ENCODE measurements at places on chromosomes 4 and X.

DNA sequence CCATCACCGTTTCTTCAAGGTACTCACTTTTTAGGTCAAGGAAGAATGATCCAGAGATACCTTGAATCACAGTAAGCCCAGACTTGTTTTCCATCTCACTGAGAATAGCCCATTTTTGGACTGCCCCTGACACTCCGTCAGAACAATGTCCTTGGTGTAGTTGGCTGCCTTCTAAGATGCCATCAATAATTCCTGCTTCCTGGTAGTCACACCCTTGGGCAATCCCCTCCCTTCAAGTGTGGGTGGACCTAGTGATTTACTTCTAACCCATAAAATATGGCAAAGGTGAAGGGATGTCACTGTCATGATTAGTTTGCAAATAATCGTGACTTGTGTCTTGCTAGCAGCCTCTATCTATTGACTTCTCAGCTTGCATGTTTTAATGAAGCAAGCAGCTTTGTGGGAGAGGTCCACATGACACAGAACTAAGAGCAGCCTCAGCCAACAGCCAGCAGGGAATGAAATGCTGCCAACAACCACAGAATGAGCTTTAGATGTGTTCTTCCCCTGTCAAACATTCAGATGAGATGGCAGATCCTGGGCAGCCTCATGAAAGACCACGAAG is 20.0 kb upstream of the KLHL34 start:
- DNase-seq, result peak; percentile 5

- peak; percentile 26 for DNase-seq
These were observed 277.1 kb upstream of the DIAPH2 start for GRCh38 chrX:96407501-96407900.

GRCh38 chr4:74486905-74487304 is 42.0 kb downstream of the AREG start:
- no peak for DNase-seq

- DNase-seq, result no peak
These were observed 72.3 kb upstream of the ADGRG2 start for GRCh38 chrX:19194285-19195242.

- DNase-seq, result no peak
These were observed 136.1 kb downstream of the MSL3 start for GRCh38 chrX:11893933-11894710.

DNA sequence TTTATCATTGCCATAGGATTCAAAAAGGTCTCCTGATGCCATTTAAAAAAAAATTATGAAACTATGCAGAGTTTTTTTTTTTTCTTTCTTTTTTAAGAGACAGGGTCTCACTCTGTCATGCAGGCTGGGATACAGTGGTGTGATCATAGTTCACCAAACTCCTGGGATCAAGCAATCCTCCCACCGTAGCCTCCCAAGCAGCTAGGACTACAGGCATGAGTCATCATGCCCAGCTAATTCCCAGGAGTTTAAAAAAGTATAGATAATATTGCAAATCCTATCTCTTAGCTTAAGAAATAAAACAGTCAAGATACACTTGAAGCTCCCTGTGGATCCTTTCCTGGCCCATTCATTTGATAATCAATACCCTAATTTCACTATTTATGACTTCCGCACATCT is 58.6 kb upstream of the PRSS48 start:
- DNase-seq, result peak; percentile 33

DNA sequence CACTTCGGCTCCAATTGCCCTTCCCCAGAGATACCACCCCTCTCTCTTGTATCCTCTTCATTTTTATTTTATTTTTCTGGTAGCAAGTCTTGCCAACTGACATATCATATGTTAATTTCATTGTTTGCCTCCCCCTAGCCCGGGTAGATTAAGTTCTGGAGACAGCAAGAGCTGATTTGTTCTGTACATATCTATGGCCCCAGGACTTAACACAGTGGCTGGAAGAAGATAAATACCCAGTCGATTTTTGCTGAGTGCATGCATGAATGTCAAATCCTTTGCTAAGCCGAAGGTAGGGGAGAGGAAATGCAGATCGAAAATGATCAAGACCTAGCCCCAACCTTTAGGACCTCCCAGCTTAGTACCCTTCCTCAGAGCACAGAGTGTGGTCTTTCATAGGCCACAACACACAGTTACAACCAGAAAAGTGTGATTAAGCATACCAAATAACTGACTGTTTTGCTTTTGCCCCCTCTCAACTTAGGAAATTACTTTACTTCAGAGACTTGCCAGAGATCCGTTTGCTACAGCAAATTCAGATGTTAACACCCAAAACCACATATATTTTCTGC is 58.7 kb upstream of the KLF3 start:
- DNase-seq, result no peak

DNA sequence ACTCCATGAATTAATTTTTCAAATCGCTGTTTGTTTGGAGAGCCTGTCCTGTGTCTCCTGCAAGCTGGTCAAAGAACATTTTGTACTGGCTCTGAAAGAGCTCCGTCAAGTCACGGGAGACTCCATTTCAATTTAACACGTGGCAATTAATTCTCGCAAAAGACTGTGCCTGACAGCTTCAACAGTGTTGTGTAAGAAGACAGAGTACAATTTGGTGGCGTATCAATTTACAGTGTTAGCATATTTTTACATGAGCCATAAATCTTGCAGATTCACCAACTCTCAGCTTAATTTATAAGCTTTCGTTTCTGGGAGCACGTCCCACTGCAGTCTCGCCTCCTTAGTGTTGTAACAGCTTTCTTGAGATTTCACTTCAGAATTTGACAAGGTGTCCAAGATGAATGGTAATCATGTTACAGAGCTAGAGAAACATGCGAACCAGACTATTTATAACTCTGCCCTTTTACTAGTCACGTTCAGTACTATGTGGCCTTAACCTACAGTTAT is 70.8 kb downstream of the RWDD4 start:
- DNase-seq, result peak; percentile 87

GRCh38 chrX:15549189-15550012 is 48.8 kb downstream of the BMX start:
- DNase-seq, result no peak

DNA sequence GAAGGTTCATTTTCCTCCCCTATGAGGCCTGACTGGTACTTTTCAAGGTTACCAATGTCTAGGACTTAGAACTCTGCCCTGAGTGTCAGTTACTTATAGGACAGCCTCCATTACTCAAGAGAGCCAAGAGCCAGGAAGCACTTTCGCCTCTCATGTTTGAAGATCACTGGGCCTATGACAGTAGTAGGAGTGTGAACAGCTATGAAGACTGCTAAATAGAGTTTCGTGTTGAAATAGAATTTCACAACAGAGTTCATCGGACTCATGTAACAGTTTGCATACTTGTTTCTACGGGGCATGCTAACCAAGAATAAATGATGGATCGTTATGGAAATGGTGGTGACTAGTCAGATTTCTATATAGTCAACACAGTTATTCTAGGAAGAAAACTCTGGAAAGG is 97.8 kb upstream of the GPC4 start:
- no peak for DNase-seq

DNA sequence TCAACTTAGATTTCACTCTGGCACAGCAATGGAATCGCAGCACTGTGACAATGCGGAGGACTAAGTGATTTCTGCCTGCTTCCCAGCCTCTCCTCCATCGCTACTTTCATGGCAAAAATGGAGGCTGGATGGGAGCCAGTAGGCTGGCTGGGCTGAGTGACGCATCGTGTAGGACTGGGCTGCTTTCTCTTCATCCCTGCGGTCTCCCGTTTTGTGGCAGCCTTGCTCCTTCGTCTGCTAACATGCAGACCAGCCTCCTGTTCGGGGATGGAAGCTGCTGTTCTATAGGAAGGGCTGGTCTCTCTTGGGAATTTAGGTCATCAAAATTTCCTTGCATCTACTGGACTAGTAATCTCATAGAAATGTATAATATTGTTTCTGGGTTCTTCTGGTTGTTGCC is 15.8 kb upstream of the RGS12 start:
- peak; percentile 56 for DNase-seq

DNA sequence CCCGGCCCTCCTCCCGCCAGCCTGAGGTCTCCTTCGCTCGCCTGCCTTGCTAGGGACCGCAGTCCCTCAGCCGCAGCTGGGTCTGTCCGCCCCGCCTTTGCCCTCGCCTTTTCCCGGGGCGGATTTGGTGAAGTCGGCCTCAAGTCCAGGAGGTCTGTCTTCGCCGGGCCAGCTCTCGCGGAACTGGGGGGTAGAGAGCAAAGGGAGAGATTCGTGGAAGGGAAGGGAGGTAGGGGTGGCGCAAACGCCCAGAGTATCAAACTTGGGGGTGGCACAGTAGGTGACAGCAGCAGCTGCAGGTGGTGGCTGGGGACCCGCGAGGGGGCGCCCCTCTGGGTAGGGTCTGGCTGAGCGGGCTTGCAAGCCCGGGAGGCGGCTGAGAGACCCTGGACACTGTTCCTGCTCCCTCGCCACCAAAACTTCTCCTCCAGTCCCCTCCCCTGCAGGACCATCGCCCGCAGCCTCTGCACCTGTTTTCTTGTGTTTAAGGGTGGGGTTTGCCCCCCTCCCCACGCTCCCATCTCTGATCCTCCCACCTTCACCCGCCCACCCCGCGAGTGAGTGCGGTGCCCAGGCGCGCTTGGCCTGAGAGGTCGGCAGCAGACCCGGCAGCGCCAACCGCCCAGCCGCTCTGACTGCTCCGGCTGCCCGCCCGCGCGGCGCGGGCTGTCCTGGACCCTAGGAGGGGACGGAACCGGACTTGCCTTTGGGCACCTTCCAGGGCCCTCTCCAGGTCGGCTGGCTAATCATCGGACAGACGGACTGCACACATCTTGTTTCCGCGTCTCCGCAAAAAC is at the start of gene NPY2R:
TSS of gene NPY2R (plus strand) at position 379 of the 797 bp plus-strand sequence. CDS start 5,304 bp downstream, outside the sequence.
- DNase-seq, result no peak

DNA sequence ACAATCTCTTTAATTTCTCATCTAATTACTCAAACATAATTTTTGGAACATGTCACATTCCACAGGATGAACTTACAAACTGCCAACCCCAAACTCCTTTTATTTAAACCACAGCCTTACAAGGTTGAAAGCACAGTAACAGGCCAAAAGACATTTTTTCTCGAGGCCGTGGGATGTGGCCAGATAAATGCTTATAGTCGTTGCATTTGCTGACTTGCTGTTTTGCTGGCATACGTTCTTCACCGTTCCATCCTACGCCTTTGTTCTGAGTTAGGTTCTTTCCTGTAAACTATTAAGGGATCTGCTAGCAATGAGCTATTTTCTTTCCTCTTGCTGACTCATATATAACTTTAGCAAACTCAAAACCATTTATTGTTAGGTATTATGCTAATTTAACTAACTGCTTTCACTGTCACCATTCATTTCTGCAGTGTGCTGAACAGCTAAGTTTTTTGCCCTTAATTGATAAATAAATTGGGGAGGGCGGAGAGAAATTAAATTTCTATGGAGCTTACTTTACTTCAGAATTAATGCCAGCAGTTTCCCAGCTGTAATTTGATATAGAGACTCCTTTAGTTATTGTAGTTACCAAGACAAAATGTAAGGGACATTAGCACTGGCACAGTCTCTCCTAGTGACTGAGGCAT is 135.1 kb upstream of the PACRGL start:
- peak; percentile 54 for DNase-seq

- no peak for DNase-seq
These were observed 22.1 kb upstream of the CEP135 start for GRCh38 chr4:55926610-55927009.

DNA sequence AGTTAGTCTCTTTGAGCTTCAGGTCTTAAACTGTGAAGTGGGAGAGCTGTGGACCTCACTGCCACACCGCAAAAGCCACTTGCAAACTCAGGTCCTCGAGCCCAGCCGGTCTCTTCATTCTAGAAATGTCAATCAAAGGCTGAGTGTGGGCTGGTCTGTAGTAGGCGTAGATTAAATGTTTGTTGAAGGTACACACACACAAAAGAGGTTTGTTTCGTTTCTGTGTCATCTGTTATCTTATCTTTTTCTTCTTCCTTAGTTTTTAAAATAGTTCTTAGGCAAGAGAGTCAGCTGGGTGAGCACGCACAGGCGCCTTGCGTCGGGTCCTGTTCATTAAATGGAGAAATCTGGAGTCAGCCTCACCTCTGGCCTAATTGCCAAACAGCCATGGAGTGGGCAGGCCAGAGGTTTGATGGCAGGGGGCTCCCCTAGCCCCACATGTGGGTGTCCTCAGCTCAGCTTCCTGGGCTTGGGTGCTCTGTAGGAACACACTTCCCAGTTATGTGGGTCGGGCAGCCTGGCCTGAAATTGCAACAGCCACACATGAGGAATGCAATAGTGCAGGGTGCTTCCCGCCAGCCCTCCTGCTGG is 836 bp upstream of the PSAPL1 start:
- DNase-seq, result no peak
